Stimulated activated CD8-positive, alpha-beta memory T cell treated with anti-CD3 and anti-CD28 coated beads, Interleukin-7, amount 100 ng/mL, for 1 hour (primary cell): ENCODE measurements at places on chromosomes 5 and 9.

- DNase-seq = no peak
These were observed 30.9 kb downstream of the CDO1 start for GRCh38 chr5:115785381-115786065.

DNA sequence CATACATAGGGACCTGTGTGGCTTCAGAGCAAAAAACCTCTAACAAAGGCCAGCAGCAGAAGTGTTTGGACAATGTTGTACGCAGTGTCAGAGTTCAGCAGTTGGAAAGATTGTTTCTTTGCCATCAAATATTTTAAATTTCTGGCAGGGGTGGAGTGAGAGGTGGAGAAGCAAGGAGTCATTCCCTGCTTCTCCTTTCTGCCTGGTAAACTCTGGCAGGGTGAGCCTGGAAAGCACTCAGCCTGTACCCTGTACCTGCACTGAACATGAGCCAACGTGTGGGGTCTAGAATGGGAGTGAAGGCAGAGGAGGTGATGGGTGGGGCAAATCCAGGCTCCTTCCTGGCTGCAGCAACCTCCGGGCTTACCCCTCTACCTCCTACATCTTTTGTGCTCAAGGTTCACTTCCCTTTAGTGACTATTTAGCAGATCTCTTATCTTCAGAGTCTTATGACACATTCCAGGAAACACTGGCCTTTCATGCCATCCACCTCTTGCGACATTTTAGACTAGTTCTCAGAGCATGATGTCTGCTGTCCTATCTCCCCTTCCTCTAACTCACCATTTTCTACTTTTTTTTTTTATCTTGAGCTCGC, 445.0 kb upstream of the PIK3R1 start:
- DNase-seq = no peak

- no peak for DNase-seq
These were observed 105.9 kb downstream of the MRPS27 start for GRCh38 chr5:72214168-72214567.

GRCh38 chr9:84241817-84242373, 98.7 kb downstream of the SLC28A3 start:
- no peak for DNase-seq

DNA sequence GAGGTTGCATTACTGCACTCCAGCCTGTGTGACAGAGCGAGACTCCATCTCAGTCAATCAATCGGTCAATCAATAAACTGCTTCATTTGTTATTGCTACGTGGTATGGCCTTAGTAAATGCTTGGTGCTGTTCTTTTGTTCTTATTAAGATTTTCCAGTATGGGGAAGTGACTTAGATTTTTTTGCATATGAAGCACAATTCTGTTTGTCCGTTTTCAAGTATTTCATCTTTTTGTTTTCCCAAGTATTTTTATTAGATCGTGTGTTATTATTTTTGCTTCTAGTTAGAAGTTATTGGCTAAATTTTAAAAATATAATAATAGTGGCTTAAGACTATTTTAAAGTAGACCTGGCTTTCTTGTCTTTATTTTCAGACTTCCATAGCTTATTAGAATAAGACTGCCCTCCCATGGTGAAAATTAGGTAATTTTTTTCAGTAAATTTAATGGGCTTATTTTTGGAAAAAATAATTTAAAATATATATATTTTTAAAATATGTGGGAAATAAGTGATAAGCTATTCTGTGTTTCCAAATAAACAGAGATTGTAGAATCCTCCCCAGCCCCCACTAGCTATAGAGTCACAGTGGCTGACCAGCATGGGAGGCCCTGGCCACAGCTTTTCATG, 14.7 kb upstream of the OMD start:
- DNase-seq = no peak

DNA sequence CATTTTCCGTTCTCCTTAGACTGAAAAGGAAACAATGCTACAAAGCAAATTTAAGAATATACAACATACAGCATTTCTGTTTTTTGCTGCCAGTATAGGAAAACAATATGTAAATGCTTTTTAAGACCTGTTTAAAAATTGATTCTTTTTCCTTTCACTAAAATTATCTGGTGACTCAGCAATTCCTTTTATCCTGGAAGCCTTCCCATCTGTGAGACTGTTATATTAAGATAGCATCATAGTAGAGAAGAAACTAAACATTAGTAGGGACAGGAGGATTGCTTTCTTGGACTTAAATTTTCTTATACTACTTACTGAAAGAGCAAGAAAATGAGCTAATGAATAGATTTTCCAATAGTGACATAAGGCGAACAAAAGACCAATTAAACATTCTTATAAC, 30.0 kb upstream of the GPR21 start:
- no peak for DNase-seq

DNA sequence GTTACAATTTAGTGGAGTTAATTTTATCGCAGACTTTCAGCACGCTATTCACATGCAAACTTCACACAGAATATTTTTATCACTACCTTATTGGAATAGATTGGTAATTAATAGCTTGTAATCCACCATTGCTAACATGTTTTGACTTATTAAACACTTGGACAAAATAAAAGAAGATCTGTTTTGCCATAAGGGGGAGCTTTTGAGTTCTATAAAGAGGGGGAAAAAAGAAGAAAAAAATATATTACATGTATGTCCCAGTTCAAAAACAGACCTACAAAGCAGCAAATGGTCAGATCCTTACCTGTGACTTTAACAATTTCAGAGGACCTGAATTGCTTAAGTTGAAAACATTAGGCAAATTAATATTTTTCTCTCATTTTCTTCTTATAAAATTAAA, 1.2 kb upstream of the PAPPA start:
- DNase-seq = no peak

GRCh38 chr5:132439521-132440089, 51.0 kb downstream of the IRF1 start:
- no peak for DNase-seq

DNA sequence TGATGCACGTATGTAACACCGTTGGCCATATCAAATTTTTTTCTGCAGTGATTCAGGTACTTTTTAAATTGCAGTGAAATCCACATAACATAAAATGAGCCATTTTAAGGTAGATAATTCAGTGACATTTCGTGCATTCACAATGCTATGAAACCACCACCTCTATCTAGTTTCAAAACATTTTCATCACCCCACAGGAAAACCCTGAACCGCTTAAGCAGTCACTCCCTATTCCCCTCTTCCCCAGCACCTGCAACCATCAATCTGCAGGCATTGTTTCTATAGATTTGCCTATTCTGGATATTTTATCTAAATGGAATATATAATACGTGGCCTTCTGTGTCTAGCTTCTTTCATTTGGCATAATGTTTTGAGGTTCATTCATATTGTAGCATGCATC, 79.2 kb downstream of the BOD1 start:
- DNase-seq = no peak

- DNase-seq = no peak
These were observed 10.8 kb downstream of the FAM174A start for GRCh38 chr5:100546001-100546400.

GRCh38 chr5:154826-155225, 36.5 kb upstream of the LRRC14B start:
- DNase-seq = no peak

DNA sequence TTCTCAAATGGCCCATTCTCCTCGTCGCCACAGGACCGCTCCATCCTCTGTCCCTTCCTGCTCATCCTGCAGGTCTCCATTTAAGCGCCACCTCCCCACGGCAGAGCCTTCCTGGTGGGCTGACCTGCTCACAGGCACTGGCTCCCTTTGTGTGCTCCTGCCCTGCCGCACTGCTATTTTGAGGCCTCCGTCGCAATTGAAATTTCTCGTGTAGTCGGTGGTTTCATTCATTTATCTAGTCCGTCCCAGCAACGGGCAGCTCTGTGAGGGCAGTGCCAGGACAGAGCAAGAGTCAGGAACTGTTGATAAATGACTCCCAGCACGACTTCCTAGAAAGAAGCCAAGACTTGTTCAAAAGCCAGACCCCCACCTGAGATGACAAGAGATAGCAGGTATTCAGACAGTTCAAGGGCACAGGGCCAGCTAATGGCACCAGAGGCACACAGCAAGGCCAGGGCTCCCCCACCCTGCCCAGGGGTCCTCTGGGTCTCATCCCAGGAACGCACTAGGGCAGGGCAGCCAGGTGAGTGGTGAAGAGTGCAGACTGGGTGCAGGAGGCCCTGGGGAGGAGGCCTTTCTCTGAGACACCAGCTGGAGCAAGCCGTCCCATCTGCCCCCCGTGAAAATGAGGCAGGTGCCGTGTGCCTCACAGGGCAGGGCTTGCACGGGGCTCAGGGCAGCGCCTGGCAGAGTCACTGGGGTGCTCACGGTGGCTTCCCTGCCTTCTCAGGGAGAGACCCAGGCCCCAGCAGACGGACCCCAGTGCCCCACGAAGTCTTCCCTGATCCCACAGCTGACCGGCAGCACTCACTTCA, 36.9 kb downstream of the FAM78A start:
- no peak for DNase-seq

DNA sequence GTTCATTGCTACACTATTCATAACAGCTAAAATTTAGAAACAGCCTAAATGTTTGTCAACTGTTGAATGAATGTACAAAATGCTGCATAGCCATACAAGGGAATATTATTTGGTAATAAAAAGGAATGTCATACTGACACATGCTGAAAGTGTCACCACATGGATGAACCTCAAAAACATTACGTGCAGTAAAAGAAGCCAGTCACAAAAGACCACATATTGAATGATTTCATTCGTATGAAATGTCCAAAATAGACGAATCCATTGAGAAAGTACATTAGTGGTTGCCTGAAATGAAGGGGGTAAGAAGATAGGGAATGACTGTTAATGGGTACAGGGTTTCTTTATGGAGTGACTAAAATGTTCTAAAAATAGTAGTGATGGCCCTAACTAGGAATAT, 11.6 kb upstream of the ECM2 start:
- DNase-seq = no peak

DNA sequence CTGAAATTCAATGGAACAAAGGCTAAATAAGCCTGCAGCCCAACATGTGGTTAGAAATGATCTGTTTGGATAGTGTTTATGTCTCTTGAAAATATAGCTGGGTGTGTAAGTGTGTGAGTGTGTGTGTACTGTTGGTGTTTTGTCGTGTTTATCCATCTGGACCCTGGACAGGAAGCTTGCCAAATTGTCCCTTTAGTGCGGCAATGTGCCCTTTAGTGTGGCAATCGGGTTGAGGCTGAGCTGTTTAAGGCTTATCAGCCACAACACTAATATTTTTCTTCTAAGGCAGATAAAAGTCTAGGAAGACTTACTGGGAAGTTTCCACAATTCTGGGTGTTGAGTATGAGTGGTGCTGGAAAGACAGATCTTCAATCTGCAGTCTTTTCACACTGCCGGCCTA, 180.2 kb downstream of the YTHDC2 start:
- no peak for DNase-seq

GRCh38 chr9:20884985-20885593, 146.4 kb downstream of the HACD4 start:
- peak; percentile 1 for DNase-seq

DNA sequence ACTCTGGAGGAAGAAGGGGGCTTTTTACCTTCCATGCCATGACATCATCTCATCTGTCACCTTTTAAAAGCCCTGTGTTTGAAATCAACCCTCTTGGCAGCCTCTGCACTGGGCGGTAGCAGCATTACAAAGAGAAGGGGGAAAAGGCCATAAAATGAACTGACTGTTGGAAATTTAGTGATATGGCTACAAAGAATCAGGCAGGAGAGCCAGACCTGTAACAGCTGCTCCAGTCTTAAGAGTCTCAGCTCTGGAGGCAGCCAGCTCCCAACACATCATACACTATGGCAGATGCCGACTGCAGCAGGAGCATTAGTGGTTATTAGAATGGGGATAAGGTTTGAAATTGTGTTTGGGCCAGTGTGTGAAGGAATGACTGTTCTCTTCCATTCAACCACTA, 257.5 kb downstream of the DMAC1 start:
- no peak for DNase-seq

DNA sequence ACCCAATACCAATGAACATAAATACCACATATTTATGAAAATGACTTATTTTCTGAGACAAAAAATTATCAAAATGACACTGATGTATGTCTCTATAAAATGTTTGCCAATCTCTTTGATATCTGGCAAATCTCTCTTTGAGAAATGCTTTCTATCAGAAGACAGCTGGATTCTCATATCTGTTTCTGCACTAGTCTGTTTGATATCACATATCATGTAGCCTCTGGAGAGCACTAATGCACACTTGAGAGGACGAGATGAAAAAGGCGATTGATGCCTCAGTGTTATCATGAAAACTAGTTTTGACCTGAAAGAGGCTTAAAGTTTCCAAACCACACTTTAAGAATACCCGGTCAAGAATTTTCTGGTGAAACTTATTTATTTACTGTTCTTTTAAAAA, 29.1 kb upstream of the ANKRD55 start:
- no peak for DNase-seq

- DNase-seq = no peak
These were observed 997.1 kb upstream of the ARRDC3 start for GRCh38 chr5:92380069-92380770.

GRCh38 chr5:150305095-150305494, 2.4 kb upstream of the ARSI start:
- DNase-seq = no peak

GRCh38 chr9:93624977-93625376, 48.6 kb downstream of the PHF2 start:
- DNase-seq = no peak

- no peak for DNase-seq
These were observed 66.4 kb upstream of the SUSD1 start for GRCh38 chr9:112241491-112241890.

DNA sequence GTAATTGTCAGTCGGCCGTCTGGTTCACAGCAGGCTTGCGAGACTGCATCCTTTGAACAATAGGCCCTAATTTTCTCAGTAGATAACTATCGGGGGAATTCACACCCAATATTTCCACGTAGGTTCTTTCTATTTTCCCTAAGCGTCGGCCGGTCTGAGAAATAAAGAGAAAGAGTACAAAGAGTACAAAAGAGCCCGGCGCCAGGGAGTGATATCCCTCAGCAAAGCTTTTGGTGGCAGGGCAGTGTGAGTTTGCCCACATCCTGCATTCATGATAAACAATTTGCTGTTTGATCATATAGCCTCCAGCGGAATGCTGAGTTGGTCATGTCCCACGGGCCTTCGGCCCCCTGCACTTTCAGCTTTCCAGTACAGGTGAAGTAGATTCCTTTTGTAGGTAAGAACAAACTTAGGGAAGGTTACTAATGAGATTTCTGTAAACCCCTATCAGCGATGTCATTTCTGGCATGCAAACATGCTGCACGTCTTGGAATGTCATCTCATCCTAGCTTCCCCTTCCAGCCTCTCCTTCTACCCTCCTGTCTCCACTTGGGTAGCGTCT, 4.7 kb upstream of the PTGR1 start:
- no peak for DNase-seq

GRCh38 chr9:135476561-135477355, 2.8 kb upstream of the PPP1R26 start:
- DNase-seq = no peak

DNA sequence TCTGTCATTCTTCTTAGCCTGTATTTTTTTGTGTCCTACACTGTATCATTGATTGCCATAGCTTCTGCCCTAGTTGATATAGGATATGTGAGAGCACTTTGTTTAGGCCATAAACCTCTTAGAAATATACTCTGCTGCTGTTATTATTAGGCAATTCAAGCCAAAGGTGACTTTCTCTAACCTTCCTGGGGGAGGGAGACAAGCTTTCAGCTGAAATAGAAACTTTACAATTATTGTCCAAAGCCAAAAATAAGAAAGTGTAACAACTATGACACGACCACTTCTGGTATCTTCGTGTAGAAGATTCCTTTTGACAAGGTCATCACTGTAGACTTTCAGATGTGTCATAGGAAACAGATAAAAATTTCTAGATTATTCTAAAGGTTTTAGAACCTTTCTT, 12.2 kb upstream of the CSNK1A1 start:
- DNase-seq = no peak

GRCh38 chr9:38380230-38380871, 12.2 kb upstream of the ALDH1B1 start:
- no peak for DNase-seq

- no peak for DNase-seq
These were observed 9.7 kb upstream of the SLC36A2 start for GRCh38 chr5:151357097-151357496.
